ENCODE measurements at places on chromosomes 5 and 9. TPM values are rescaled to one million over a fixed set of nuclear protein-coding genes. Genes with fewer than 3 reads are reported as not detected.

Gene CLTA
- 219 TPM for total RNA-seq

Gene TMEM38B
- total RNA-seq: 11.6 TPM

- DNase-seq: no peak
- no peak overlapping the region for H3K27ac ChIP-seq
- no peak overlapping the region for H3K4me3 ChIP-seq
- no peaks in the 10 kb centered on the region for H3K27me3 ChIP-seq
- peaks cover 43% of the 10 kb centered on the region for H3K36me3 ChIP-seq
- peaks cover 23% of the 10 kb centered on the region for H3K4me1 ChIP-seq
Observed at GRCh38 chr9:92295827-92296258, 2.3 kb upstream of the IARS1 start.

Gene PTGDS
- total RNA-seq: 133 TPM

DNA sequence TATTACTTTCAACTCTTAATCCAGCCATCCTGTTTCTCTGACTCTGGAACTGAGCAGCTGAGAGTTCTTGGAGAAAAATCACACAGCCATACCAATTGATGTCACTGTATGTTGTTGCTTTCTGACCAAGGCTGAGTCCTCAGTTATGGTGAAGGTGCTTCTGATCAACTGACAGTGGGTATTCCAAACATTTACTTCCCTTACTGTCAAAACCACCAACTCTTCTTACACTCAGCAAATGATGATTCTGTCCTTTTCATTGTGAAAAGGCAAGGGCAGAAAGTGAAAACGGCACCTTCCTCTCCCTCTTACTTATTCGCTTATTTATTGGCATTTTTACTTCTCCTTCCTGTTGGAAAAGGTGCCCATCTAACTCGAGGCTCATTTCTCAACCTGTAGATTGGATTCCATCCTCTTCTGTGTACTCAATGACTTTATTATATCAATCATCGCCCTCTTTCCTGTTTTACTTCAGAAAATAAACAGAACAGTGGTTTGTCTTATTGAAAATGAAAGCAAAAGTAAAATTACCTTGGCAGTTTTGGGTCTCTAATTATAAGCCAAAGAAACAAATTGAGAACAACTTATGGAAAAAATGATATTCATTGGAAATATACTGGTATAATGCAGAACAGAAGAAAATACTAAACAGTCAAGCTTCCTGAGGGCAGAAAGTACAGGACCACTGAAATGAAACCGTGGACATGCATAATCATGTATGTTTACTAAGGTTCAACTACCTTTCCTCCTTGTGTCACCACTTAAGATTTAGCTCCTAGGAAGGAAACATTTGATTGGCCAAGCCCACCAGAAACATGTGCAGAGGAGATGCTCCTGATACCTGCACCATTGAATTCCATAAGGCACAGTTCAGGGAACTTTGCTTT, 104.5 kb upstream of the CHD1 start:
- H3K36me3 ChIP-seq: no peaks in the 10 kb centered on the region
- H3K27me3 ChIP-seq: no peaks in the 10 kb centered on the region
- peaks cover 50% of the 10 kb centered on the region for H3K4me1 ChIP-seq

Gene SEMA6A
- total RNA-seq: 15.3 TPM

GRCh38 chr5:179393078-179393477, 47.8 kb upstream of the ADAMTS2 start:
- no peaks in the 10 kb centered on the region for H3K36me3 ChIP-seq
- no peaks in the 10 kb centered on the region for H3K4me1 ChIP-seq
- no peak for DNase-seq

DNA sequence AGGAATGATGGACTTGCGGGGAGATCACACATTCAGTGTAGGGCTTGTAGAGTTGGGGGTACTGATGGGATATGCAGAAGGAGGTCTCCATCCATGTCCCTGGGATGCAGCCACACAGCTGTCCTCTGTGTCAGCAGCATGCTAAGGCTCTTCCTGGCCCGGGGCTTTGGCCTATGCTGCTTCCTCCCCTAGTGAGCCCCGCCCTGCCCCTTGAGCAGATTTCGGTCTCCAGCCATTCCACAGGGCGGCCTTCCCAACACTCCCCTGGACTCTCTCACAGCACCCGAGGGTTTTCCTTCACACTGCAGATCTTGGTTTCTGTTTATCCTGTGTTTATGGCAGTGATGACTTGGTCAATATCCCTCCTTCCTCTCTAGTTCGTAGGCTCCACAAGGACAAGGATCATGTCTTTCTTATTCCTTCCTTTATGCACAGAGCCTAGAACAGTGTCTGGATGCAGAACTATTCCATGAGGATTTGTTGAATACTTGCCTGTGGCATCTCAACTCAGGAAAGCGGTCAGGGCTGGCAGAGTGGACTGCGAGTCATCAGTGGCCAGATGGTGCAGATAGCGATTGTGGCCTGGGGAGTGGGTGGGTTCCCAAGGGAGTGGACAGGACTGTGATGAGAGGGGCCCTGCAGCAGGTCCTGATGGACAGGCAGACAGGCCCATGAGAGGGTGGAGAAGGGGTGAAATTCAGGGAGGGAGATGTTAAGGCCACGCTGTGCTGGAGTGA, 114.2 kb downstream of the RGS3 start:
- peak; percentile 70 for DNase-seq
- peaks cover 41% of the 10 kb centered on the region for H3K4me1 ChIP-seq
- no peaks in the 10 kb centered on the region for H3K36me3 ChIP-seq
- no peaks in the 10 kb centered on the region for H3K27me3 ChIP-seq

Gene IRX4
- not detected for total RNA-seq

DNA sequence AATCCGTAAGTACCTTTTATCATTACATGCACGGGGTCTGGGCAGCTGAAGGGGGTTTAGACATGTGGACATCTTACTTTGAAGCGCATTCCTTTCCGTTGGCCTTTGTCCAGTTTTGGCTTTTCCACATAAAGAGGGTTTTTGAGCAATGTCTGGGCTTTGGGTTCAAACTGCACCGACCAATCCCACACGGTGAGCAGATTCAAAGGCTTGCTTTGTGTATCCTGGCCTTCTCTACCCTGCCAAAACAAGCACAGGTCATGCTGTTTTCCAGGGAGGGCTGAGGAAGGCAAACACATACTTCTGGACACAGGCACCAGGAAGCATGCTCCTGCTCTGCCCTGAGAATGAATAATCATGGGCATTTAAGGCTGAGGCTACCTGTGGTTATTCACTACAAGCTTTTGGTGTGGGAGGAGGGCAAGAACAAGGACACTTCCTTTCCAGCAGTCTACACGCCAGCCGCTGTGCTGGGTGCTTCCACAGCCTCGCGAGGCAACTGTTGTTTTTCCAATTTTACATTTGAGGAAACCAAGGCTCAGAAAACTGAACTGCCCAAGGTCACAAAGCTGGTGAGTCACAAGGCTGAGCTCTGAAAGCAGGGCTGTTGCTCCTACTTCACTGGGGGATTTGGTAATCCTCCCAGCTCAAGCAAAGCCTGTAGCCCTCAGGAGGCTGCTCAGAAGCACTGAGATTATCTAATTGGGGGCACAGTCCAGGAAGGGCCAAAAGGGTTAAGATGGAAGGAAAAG, 59.8 kb upstream of the GOLPH3 start:
- no peak overlapping the region for H3K4me3 ChIP-seq
- H3K27me3 ChIP-seq: no peaks in the 10 kb centered on the region
- peaks cover 48% of the 10 kb centered on the region for H3K36me3 ChIP-seq
- no peak for DNase-seq
- peak overlapping the region; percentile 37 for H3K27ac ChIP-seq
- H3K4me1 ChIP-seq: peaks cover 44% of the 10 kb centered on the region

Gene LRRC70
- total RNA-seq: 5.7 TPM

DNA sequence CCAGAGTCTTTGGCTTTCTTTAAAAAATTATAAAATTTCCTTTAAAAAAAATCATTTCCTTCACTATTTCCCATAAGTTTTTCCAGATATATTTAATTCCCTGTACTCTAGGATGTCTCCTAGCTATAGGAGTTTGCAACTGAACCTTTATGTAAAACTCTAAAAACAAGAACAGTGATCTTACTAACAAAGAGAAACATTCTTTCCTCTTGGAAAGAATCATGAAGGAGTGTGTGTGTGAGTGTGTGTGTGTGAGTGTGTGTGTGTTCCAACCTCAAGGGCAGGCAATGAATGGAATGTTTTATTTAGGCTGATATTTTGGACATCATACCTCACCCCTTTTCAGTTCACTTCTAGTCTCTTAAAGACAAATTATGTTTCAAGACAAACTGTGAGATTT, 309.2 kb downstream of the CEMIP2 start:
- H3K4me1 ChIP-seq: no peaks in the 10 kb centered on the region
- no peak overlapping the region for H3K27ac ChIP-seq
- H3K27me3 ChIP-seq: no peaks in the 10 kb centered on the region
- no peaks in the 10 kb centered on the region for H3K36me3 ChIP-seq

GRCh38 chr5:73370640-73371583, 77.7 kb downstream of the FOXD1 start:
- H3K36me3 ChIP-seq: no peaks in the 10 kb centered on the region
- H3K27me3 ChIP-seq: peaks cover 77% of the 10 kb centered on the region
- H3K4me3 ChIP-seq: no peak overlapping the region
- no peaks in the 10 kb centered on the region for H3K4me1 ChIP-seq
- no peak for DNase-seq
- H3K27ac ChIP-seq: no peak overlapping the region

DNA sequence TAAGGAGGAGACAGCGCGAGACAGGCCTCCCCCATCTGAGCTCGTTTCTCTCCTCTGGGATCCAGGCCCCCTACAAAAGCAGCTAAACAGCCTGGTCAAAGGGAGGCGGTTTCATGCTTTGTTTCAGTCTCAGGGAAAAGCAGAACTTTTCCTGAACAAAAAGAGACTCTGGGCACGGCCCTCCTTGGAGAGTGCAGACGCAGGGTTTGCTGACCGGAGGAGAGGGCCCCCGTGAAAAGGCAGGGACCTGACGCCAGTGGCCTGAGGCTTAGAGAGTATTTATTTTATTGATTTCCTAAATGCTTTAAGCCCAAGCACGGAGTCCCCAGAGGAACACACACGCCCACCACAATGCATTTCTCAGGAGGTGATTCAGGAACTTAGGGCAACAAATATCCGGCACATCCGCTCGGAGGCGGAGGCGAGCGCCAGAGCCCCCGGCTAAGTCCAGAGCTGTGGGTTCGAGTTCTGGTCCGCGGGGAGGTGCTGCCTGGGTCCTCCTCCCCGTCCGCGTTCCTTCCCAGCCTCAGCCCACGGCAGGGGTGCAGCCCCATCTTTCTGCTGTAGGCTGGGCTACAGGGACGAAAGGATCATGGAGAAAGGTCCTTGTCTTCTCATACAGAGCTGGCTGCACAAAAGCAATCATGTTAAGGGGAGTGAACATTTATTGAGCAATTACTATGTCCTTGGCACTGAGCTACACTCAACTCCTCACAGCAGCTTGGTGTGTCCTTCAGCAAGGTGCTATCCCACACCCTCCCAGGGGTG, 40.0 kb downstream of the PTGES start:
- DNase-seq: no peak
- H3K27ac ChIP-seq: no peak overlapping the region
- H3K27me3 ChIP-seq: no peaks in the 10 kb centered on the region
- peaks cover 9% of the 10 kb centered on the region for H3K4me1 ChIP-seq

GRCh38 chr9:101400120-101400519, 1.5 kb downstream of the ZNF189 start:
- peaks cover 21% of the 10 kb centered on the region for H3K4me1 ChIP-seq
- no peak for DNase-seq
- H3K4me3 ChIP-seq: no peak overlapping the region

- no peak overlapping the region for H3K4me3 ChIP-seq
- no peaks in the 10 kb centered on the region for H3K4me1 ChIP-seq
- no peaks in the 10 kb centered on the region for H3K36me3 ChIP-seq
- DNase-seq: no peak
- no peak overlapping the region for H3K27ac ChIP-seq
Observed at GRCh38 chr5:136066661-136067271, 38.0 kb downstream of the TGFBI start.

Gene MYMK
- total RNA-seq: not detected

DNA sequence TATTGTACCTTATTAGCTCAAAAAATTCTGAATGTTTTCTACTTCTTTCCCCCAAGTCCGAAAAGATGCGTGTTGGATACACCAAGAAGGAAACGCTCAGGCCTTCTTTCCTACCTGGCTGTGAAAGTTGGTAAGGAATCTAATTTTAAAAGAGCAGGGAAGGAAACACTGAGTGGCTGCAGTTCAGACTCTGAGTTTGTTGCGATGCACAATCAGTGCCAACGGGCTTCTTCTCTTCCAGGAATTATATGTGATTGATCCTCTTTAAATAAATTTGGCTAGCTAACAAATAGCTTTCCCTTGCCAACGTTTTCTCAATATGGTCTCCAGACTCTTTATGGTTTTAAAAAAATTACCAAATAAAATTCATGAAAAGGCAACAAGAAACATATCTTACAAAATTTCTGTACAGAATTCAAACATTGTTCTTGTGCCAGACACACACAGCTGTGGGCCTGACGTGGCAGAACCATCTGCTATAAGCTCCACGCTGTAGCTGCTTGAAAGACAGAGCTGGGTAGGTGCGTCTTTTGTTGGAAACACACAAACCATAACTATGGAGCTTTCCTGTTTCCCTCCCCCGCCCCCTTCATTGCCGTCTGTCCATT, 493.1 kb downstream of the ZNF608 start:
- H3K4me3 ChIP-seq: no peak overlapping the region
- no peaks in the 10 kb centered on the region for H3K4me1 ChIP-seq
- no peaks in the 10 kb centered on the region for H3K27me3 ChIP-seq
- no peaks in the 10 kb centered on the region for H3K36me3 ChIP-seq

- H3K4me1 ChIP-seq: no peaks in the 10 kb centered on the region
- no peak for DNase-seq
- H3K4me3 ChIP-seq: no peak overlapping the region
- H3K36me3 ChIP-seq: no peaks in the 10 kb centered on the region
- H3K27ac ChIP-seq: no peak overlapping the region
Observed at GRCh38 chr9:21779397-21779796, 23.0 kb upstream of the MTAP start.

- H3K36me3 ChIP-seq: no peaks in the 10 kb centered on the region
- no peaks in the 10 kb centered on the region for H3K27me3 ChIP-seq
- DNase-seq: no peak
- no peak overlapping the region for H3K27ac ChIP-seq
- no peaks in the 10 kb centered on the region for H3K4me1 ChIP-seq
Observed at GRCh38 chr5:74546796-74547195, 93.7 kb downstream of the ENC1 start.

DNA sequence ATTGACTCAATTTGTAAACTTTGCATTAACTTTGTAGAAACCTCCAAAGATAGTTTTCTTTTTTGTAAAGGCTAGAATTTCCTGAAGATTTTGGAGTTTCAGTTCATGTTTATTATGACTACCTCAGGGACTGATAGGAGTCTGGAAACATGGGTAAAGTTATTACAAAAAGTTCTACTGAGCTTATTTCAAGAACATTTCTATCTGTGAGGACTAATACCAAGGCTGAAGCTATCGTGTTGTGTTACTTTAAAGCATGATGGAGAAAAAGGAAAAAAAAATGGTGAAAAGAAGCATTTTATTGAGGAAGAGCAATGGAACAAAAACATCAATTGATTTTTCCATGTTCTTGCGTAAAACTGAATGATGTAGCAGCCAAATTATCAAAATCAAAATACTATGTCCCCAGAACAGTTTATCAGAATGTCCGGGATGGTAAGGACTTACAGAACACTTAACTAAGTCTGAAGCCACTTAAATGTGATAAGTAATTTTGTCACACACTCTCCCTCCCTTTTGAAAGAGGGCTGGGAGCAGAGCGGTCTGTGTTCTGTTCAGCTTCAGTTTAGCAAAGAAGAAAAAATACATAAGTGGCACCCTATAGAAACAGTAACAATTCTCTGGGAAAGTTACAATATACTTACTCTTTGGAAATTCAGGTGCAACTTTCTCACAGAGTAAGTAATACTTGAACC, 25.1 kb upstream of the VCAN start:
- H3K4me1 ChIP-seq: no peaks in the 10 kb centered on the region
- DNase-seq: no peak
- H3K36me3 ChIP-seq: no peaks in the 10 kb centered on the region
- H3K27ac ChIP-seq: no peak overlapping the region
- H3K27me3 ChIP-seq: no peaks in the 10 kb centered on the region
